ENCODE measurements at places on chromosomes 1 and 21.

- DNase-seq = peak; percentile 31
Measured at GRCh38 chr1:29513357-29513756, 277.0 kb downstream of the PTPRU start.

- no peak for DNase-seq
Measured at GRCh38 chr1:199182186-199182843, 543.5 kb downstream of the PTPRC start.

GRCh38 chr1:21779613-21780521 lies 3.1 kb downstream of the USP48 start:
- DNase-seq = no peak

- DNase-seq = no peak
Measured at GRCh38 chr21:36747041-36747814, 48.3 kb downstream of the SIM2 start.

- peak; percentile 49 for DNase-seq
Measured at GRCh38 chr1:40305451-40305850, 11.6 kb downstream of the COL9A2 start.

- no peak for DNase-seq
Measured at GRCh38 chr1:69847670-69848069, 279.9 kb downstream of the LRRC7 start.

- no peak for DNase-seq
Measured at GRCh38 chr1:25866288-25866687, 7.0 kb upstream of the AUNIP start.

DNA sequence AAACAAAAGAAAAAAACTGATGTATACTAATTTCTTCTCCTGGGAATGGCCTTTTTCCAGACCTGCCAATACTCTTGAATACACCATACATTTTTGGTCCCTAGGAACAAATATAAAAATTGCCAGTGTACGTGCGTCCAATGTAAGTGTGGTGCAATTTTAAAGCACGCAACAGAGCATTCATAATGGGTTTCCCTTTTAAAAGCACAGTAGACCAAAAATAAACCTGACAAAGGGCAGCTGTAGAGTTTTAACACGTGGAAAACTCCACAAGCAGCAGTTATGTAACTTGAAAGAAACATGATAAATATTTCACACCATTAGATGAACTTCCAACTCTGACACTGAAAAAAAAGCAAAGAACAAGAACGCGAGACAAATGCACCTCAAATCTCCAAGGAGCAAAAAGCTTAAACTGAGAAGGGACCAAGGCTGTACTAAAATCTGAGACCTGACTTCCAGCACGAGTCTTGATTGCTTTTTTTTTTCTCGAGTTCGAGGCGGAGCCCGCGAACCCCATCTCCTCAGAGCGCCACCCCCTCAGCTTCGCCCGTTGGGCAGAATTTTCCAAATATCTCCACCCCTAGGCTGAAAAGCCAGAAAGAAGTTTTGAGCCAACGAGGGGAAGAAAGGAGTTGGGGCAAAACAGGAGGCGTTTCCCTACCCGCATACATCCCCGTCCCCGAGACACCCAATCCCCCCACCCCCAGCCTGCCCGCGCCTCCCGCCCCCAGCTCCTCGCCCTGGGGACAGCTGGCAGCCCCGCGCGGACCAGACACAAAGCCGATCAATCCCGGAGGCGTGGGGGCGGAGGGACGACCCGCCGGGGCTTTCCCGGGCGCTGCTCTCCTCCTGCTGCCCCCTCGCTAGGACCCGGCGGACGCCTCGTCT lies at the start of gene JAM2:
TSS of gene JAM2 (plus strand) at position 599 of the 891 bp plus-strand sequence. CDS start 564 bp downstream, outside the sequence.
- no peak for DNase-seq

DNA sequence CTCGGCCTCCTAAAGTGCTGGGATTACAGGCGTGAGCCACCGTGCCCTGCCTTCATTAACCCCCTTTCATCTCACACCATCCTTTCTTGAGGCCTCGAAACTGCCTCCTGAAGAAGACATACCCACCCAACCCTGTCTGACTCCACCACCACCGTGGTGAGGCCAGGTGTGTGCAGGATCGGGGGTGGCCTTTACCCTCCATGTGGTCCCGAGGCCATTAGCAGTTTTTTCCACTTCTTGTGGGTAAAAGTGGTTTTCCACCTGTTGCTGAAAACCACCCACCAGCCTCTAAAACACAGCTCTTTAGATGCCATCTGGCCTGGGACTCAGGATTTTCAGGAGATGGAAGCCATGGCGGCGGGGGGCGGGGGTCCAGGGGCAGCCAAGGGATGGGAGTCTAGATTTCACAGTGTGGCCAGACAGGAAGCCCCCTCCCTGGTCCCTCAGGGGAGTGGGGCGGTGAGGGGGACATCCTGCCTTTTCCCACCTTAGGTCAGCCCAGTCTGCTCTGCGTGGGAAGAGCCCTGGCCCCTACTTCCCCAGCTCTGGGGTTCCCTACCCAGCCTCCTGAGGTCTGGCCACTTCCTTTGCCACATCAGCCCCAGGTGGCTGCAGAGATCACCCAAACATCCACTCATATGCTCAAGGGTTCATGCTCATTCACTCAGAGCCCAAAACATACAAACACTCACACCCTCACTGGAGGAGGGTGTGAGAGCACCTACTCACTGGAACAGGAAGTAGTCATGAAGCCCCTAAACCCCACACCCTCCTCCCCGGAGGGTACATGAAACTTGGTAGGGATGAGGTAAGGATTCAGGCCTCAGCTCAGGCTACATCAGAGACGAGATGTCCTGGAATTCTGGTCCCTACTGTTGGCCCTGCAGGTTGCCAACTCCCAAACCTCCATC lies 2.3 kb downstream of the FGR start:
- DNase-seq = no peak

- DNase-seq = no peak
Measured at GRCh38 chr1:189192741-189193520, 1284.7 kb downstream of the BRINP3 start.

- DNase-seq = no peak
Measured at GRCh38 chr1:11338284-11338924, 65.4 kb downstream of the UBIAD1 start.

DNA sequence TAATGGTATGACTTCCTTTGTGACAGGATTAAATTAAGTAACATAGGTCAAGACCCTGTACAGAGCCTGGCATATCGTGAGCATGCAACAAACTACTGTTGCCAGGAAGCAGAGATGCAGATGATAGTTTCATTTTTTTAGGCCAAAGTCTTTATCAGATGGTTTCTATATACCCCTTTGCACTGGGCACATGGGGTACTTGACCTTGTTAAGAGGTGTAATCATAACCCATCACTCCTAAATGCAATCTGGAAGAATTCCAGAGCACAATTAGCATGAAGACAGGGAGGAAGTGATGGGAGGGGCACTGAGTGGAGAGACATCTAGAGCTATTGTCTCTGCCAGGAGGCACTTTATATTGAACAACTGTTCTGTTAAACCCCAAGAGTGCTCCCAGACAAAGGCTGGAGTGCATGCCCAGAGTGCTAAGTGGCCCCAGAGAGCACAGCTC lies 22.1 kb downstream of the ZBTB17 start:
- DNase-seq = no peak

DNA sequence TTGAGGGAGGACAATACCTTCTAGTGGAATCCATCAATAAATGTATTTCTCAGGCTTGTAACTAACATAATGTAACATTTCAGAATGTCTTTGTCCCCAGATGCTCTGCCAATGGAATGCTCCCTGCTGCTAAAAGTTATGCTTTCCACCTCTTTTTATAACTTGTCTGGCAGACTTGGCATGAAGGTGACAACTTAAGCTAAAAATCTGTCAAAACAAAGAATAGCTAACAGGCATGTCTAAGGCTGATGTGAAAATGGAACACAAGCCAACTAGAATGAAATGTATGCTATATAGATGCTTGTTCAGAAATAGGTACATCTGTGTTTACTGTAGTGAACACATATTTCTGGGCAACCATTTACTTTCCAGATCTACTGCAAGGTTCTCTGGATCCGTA lies 467.9 kb downstream of the MRPL39 start:
- DNase-seq = no peak

- DNase-seq = no peak
Measured at GRCh38 chr1:201696217-201696761, 132.7 kb upstream of the IPO9 start.

GRCh38 chr1:25106352-25106751 lies 126.0 kb downstream of the SYF2 start:
- DNase-seq = no peak

DNA sequence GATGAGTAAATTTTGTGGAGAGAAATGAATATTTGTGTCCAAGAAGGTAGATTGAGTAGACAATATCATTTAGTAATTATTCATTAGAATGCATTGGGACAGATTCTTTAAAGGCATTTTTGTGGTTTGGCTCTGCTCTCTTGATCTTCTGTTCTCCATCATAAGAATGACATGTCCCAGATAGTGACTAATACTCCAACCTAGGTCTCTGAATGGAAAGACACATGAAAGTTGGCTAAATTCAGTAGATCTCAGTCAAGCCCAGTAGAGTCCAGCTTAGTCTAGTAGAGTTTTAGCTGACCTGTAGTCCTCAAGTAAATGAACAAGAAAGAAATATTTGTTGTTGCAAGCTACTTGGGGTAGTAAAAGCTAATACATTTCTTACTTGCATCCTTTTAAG lies 61.8 kb upstream of the DNAH14 start:
- no peak for DNase-seq

- peak; percentile 92 for DNase-seq
Measured at GRCh38 chr1:172969611-172970010, 81.1 kb downstream of the TNFSF18 start.

DNA sequence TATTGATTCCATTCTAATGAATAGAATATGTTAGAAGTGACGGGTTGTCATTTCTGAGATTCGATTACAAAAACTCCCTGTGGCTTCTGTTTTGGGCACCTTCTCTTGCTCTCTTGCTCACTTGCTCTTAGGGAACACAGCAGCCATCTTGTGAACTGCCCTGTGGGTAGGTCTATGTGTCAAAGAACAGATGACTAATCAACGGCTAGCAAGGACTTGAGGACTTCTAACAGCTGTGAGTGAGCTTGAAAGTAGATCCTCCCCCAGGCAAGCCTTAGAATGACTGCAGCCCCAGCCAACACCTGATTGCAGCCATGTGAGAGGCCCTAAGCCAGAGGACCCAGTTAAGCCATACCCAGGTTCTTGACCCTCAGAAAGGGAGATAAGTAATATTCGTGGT lies 49.3 kb downstream of the AZIN2 start:
- DNase-seq = no peak

DNA sequence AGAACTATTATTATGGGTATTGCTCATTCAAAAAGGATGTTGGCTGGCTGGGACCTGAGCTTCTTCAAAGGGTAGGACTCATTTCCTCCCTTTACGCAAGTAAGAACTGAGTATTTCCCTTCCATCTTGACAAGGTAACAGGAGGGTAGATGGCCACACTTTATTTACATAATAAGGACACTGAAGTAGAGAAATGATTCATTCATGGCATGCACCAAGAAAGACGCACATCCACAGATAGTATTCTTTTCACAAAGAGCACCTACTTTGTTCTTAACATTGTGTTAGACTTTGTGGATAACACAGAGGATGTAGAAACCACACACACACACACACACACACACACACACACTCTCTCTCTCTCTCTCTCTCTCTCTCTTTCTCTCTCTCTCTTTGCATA lies 82.9 kb downstream of the FAM78B start:
- no peak for DNase-seq

DNA sequence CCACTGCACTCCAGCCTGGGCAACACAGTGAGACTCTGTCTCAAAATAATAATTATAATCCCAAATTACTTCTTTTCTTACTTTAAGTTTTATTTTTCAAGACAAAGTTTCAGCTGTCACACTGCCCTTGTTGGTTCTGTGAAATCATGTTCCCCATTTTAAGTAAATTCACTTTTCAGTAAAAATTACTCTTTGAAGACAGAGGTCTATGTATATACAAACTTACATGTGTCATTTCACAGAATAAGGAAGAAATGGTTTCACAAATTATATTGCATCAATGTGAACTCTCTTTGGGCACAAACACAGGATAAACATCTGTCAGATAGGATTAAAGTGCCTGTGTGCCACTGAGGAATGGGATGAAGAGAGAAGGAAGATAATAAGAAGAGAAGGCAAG lies 33.1 kb upstream of the ETS2 start:
- no peak for DNase-seq

DNA sequence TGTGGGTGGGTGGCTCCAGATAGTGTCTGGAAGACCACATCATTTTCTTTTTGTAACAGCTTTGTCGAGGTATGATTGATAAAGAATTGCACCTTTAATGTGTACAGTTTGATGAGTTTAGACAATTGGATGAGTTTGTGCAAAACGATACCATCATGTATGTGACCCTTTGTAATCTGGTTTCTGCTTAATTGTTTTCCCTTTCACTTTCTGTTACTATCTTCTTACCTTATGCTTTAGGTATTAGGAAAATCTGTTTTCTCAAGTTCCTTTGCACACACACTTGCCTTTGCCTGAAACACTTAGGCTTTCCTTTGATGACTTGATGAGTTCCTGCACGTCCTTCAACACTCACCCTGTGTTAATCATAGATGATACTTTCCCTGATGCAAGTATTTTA lies 6.8 kb downstream of the OR10Z1 start:
- no peak for DNase-seq

- no peak for DNase-seq
Measured at GRCh38 chr1:155179112-155180031, 5.7 kb downstream of the TRIM46 start.

DNA sequence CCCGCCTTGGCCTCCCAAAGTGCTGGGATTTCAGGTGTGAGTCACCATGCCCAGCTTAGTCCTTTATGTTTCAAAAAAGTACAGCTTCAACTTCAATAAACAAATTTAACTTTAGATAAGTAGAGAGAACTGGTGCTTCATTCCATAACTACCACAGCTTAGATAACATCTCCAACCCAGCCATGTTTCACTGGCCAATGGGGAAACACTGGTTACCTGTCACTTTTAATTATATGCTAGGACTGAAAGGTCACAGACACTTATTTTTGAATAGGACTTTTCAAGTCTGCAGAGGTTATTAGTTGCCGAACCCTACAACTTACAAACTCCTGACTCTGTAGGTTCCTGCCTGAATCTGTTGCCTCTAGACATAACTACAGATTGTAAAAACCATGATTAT lies 56.5 kb upstream of the ST6GALNAC3 start:
- no peak for DNase-seq

DNA sequence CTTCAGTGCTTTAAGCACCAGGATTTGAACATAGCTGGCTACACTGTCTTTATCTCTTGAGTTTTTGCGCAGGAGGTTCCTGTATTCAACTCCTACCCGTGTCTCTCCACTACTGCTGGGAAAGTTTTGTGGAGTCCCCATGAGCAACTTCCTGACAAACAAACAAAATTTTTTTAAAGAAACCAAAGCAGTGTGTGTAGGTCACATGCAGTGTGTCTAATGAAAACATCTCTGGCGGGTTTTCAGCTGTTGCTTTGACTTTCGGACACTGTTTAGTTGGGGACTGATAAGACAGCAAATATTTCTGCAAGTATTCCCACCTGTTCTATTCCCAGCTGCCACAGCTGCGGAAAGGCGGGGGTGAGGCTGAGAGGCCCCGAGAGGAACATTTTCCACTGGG lies 2.0 kb downstream of the PSEN2 start:
- no peak for DNase-seq

- no peak for DNase-seq
Measured at GRCh38 chr1:16294219-16295212, 57.5 kb upstream of the CPLANE2 start.

Measured in NCI-H460 (cell line).